ENCODE measurements at places on chromosomes 4 and X.

GRCh38 chrX:70774223-70774622 is 134.3 kb downstream of the TEX11 start:
- no peak for DNase-seq

- DNase-seq, result no peak
These were observed 137.1 kb downstream of the AMELX start for GRCh38 chrX:11430271-11430670.

GRCh38 chr4:122053186-122053585 is 98.9 kb upstream of the BLTP1 start:
- DNase-seq, result no peak

- DNase-seq, result no peak
These were observed 423.0 kb upstream of the MAGEB2 start for GRCh38 chrX:29792335-29792734.

Data from skeletal muscle cell (primary cell).